Stromal cell of bone marrow (primary cell): ENCODE measurements at places on chromosomes 1 and 21.

DNA sequence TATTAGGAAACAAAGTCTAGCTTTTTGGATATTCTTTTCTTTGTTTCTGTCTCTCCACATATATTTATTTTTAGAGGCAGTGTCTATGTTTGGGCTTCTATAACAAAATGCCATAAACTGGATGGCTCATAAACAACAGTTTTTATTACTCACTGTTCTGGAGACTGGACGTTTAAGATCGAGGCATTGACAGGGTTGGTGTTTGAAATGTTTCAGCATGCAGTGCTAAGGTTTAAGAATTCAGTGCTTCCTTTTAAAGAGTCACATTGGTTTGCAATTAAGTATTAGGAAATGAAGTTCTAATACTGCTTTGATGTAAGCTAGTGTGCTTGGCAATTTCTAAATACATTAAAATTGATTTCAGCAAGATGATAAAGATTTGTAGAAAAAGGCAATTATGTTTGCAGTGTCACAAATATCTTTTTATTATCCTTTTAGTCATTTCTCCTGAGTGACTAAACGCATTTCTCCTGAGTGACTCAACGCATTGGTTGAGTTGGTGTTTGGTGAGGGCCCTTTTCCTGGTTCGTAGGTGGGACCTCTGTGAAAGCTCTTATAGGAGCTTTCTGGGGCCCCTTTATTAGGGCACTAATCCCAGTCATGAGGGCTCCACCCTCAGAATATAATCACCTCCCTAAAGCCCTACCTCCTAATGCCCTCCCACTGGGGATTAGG, 317.0 kb downstream of the USP25 start:
- no peak for DNase-seq

DNA sequence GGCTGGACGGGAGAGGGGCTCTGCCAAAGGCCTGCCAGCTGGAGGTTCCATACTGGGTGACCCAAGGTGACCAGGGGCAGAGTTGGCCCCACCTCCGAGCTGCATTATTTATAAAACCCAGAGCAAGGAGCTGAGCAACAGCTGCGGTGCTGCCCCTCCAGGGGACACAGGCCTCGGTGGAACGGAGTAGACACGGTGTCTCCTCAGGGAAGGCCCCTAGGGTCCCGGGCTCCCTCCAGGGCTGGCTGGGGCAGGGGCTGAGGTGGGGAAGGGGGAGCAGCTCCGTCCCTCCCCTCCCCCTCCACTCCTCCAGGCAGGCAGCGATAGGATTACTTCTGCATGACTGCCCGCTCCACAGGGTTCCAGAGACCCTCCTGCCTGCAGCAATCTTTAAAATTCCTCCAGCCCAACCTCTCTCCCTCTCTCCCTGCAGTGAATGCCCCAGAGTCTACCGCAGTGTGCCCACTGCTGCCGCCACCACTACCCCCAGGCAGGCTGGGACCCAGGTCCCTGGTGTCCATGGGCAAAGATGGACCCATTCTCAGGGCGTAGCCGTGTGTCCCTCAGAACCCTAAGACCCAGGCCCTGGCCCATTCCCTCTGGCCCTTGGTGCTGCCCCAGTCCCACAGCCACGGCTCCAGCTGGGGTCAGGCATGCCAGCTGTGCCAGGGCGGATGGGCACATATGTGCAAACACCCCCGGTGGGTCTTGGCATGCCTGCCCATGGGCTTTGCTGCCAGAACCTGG, 10.8 kb downstream of the AHDC1 start:
- DNase-seq: no peak

DNA sequence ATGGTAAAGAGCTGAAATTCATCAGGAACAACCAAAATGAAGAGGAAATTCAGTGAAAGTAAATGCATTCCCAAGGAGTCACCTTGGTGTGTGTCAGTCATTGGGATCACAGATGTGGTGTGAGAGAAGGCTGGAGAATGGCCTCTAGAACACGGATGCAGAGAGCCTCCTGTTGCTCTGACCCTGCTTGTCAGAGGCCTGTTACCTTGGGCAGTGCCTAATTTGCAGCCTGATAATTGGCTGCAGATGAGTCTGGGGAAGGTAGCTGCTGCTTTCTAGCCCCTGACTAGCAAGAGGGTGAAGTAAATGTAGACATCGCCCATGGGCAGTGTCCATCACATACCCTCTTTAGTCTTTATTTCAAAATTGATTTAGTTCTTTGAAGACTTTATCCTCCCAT, 3.3 kb downstream of the GCSAML start:
- DNase-seq: no peak

- no peak for DNase-seq
Observed at GRCh38 chr21:26159869-26160268, 10.7 kb downstream of the APP start.

- no peak for DNase-seq
Observed at GRCh38 chr1:209102120-209102519, 481.4 kb upstream of the CAMK1G start.

- no peak for DNase-seq
Observed at GRCh38 chr1:200242110-200243041, 167.5 kb downstream of the ZNF281 start.
